ENCODE measurements at places on chromosomes 3 and 15.

DNA sequence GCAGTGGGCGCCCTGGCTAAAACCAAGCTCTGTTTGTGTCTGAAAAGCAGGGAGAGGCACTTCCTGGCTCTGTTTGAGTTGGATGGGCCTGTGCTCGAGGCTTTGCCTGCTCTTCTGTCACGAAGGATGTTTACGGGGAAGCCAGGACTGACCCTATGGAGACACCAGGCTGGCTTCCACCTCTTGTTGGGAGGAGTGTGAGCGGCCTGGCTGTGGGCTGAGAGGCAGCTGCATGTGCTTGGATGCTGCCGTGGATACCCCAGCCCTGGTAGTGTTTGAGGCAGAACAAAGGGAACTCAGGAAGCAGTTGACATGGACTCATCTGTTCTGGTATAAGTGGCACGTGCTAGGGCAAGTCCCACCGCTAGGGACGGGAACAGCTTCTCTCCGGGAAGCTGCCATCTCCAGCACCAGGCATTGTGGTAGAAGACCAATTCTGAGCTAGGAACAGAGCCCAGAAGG, 17.6 kb upstream of the SLC41A3 start:
- no peak for DNase-seq

DNA sequence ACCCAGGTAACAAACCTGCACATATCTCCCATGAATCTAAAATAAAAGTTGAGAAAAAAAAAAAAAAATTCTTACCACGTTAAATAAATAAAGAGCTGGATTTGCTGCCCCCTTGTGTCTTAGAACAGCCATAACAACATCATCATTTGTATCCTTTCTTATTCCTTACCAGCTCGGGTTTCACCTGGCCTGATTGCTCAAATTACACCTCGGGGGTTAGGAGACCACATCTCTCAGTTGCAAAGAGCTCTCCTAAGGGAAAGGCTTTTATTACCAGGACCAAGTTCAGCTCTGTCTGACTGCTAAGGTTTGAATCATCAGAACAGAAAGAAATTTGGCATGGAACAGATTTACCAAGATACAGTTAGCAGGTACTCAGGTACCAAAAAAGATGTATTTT, 25.8 kb upstream of the RPL39L start:
- peak; percentile 62 for DNase-seq

GRCh38 chr3:45923755-45924154, 19.5 kb upstream of the CXCR6 start:
- no peak for DNase-seq

DNA sequence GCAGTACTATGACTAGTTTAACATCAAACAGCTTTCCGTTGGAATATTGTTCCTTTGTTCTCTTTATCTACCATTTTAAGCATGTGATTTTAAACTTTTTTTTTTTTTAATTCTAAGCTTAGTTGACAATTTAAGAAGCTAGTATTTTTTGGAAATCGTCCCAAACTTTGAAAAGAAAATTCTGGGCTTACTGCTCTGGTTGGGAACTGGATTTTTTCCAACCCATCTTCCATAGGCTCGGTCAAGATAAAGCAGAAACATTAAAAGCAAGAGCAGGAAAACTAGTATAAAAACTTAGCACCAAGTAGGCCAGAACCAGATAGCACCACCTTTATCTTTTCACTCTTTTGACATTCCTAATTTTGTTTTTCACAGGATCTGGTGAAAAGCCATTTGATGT, 49.9 kb downstream of the TSC22D2 start:
- DNase-seq: no peak

DNA sequence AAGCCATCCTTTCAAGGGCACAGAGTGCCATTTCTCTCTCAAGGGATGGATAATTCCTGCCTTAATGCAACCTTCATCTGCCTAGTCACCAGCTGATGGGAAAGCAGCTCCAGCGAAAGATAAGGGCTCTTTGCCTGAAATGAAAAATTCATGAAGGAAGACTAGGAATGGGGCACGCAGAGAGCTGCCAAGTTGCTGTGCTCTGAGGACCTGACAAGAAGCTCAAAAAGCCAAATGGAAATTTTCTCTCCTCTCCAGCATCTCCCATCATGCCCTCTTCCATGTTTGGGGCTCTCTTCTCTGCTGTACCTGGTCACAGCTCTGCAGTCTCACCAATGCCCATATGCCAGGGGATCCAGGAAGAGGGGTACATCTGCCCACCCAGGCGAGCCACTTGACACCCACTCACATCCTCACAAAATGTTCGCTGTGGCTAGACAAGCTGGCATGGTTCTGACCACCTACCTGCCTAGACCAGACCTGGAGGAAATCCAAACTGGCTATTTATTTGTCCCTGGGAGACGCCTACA, 29.3 kb upstream of the ABHD2 start:
- no peak for DNase-seq

GRCh38 chr15:88752501-88752900, 50.7 kb upstream of the ACAN start:
- DNase-seq: no peak

- DNase-seq: no peak
Measured at GRCh38 chr3:131217296-131217741, 164.3 kb upstream of the NUDT16 start.

- DNase-seq: no peak
Measured at GRCh38 chr15:40454904-40455391, 14.2 kb downstream of the BAHD1 start.
